EH (cell line): ENCODE measurements at places on chromosomes 3 and 15.
A peak's percentile ranks its signal among the peaks of the same experiment; 100 is the strongest.

DNA sequence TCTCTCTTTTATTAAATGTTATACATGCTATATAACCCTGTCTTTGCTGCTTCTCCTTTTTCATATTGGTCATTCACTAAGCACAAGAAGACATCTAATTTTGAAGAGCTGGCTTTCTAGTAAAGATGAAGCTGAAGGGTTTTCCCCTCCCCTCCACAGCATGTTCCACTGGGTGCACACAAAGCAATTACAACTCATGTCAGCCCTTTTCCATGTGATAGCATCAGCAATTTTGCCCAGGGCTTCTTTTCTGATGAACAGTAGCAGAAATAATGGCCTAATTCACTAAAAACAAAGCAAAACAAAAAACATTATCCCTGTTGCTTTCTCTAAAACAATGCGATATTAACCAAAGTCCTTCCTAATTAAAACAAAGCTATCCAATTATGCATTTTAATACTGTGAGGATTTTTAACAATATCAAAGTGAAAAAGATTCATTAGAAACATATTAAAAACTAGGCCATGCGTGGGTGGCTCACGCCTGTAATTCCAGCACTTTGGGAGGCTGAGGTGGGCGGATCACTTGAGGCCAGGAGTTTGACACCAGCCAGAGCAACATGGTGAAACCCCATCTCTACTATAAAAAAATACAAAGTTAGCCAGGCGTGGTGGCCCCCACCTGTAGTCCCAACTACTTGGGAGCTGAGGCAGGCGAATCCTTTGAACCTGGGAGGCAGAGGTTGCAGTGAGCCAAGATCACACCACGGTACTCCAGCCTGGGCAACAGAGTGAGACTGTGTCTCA, 12.2 kb upstream of the PIK3R4 start:
- DNase-seq: no peak

- no peak for DNase-seq
Observed at GRCh38 chr3:105730801-105731354, 137.9 kb downstream of the CBLB start.

DNA sequence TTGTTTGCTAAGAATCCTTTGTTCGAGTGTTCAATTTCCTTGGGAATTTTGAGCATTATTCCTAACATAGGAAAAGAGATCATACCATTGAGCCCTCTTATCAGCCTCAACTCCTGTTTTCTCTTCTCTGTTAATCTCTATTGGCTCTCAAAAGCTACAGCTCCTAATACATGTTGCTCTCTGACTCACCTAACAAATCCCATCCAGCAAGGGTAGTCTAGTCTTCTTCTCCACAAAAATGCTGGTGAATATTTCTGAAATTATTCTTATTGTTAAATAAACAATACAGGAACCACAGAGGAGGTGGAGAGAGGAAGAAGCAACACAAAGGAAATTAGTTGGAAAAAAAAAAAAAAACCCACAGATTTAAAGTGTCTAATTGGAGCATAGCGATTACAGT, 325.8 kb upstream of the NAALADL2 start:
- DNase-seq: peak; percentile 85

- no peak for DNase-seq
Observed at GRCh38 chr15:59155431-59155830, 50.5 kb downstream of the CCNB2 start.

DNA sequence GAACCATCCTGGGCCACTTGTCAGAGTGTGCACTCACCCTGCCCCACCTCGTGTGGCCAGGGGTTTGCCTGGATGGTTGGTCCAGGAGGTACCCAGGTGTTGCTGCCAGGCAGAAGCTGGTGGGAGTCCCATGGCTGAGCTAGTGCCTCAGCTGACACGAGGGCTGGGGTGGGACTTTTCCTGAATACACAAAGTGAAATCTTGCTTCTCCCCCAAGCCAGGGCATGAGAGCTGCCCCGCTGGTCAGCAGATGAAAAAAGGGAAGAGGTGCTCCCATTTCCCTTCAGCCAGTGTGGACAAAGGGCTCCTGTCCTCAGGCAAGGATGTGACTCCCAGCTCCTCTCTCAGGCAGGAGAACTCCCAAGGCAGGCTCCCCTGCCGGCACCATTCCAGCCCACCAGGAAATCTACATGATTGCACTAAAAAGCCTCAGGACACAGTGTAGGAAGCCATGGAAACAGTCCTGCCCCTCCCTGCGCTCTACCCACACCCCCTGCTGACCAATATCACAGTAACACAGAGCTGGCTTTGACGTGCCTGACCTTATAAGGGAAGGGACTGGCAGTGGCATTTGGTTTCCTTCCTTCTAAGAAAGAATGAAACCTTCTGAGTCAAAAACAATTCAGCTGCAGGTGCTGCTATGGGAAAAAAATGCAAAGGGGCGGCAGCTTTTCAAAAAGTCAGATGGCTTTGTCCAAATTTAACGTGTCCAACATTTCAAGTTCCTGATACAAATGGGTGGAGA, 33.9 kb downstream of the MYO5C start:
- DNase-seq: peak; percentile 93

- DNase-seq: no peak
Observed at GRCh38 chr15:52290800-52291199, 4.8 kb downstream of the MYO5C start.

GRCh38 chr3:52062505-52062904, 6.1 kb upstream of the DUSP7 start:
- peak; percentile 92 for DNase-seq

GRCh38 chr3:170726976-170727661, 141.2 kb upstream of the SLC7A14 start:
- peak; percentile 91 for DNase-seq

DNA sequence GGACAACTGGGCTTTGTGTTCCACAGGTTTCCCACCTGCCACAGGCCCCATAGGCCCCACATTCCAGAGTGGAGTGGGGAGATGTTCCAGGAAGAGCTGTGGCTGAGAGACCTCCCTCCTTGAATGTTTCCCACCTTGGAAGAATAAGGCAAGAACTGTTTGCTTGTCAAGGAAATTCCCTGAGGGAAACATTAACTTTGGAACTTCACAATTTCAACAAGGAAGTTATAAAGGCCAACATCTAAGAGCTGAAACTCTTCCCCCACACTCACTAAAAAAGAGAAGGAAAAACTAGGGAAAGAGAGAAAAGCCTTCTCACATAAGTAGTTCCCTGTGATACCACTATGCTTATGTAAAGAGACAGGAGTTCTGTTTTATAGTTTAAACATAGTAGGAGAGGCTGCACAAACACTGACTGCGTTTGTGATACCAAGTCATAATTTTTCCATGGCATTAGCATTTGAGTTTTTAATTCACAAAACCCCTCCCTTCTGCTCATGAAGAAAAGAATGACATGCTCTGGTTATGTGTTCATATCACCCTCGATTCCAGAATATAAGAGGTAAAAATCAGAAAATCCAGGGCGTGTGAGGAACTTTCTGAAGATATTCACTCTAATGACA, 39.8 kb upstream of the SPRED1 start:
- DNase-seq: no peak

DNA sequence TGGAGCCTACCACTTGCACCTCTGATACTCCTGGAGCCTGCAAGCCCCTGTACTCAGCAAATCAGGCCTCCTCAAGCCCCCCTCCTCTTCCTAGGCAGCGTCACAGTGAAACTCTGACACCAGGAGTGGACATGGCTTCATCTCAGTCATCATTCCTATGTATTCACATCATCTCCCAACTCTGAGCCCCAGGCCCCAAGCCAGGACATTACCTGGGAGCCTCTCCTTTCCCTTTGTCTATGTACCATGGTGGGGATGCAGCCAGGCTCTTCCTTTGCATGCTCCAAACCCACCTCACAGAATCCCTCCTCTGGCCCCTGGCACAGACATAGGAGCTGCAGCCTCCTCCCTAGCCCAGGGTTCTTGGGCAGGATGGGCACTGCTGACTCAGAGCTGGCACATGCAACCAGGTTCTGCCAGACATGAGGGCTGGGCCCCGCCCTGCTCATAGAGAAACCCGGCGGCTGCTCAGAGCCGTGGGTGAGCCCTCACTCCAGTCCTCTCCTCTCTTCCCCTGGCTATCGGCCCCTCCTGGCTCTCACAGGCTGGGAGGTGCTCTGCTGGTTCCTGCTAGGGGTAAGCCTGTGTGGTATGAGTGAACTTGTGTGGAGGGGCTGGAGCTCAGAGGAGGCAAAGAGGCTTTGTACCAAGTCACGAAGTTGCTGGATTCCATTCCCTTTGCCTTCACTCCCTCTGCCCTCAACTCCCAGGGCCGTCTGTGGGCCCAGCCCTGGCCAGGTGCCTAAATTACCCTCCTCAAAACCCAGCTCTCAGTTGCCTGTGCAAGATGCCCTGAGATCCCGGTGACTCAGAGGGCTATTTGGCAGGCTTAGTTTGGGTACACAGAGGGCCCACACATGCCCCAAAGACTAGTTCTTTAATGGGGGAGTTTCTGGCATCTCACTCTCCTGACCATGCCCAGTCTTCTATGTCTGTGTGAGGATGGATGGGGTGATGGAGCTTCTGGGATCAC, 1.9 kb upstream of the PLCD1 start:
- peak; percentile 51 for DNase-seq

DNA sequence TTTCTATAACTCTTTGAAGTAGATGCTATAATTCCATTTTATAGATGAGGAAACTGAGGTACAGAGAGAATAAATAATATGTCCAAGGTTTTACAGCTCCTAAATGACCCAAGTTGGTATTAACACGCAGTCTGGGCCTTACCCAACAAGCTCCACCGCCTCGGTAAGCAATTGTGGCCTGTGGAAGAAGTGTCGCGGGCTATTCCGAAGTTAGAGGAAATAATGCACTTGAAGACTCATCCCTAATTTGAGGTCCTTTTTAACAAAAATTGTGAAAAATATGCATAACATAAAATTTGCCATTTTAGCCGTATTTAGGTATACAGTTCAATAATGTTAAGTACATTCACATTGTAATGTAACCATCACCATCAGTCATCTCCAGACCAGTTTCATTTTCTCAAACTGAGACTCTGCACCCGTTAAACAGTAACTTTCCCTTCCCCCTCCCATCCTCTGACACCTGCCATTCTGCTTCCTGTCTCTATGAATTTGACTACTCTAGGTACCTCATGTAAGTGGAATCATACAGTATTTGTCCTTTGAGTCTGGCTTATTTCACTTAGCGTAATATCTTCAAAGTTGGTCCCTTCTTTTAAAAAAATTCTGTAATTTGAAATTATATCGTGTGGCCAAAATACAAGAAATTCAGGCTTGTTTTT, 18.2 kb downstream of the IDH3A start:
- no peak for DNase-seq

GRCh38 chr3:132654721-132655120, 4.9 kb downstream of the ACAD11 start:
- no peak for DNase-seq

GRCh38 chr15:40754883-40755811, at the start of gene RMDN3:
TSS of gene RMDN3 (minus strand) at chr15:40755254. CDS start at chr15:40754783, 471 bp downstream.
- peak; percentile 91 for DNase-seq

GRCh38 chr3:194804796-194805195, 119.1 kb downstream of the FAM43A start:
- no peak for DNase-seq

DNA sequence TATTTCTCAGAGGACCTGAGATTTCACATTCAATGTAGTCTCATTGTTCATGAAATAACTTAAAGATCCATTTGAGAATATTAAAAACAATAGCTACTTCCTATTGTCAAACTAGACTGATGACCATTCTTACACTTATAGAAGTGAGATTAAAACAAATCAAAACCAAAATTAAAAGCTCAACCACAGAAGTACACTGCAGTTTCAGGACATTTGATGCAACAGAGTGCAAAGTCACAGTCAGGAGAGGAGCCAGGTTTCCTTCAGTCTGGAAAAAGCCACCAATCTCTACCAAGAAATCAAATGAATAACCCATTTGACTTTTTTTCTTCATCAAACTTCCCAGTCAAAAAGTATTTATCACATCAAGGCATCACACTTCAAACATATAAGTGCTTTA, 5.5 kb downstream of the CCPG1 start:
- DNase-seq: peak; percentile 4

- DNase-seq: no peak
Observed at GRCh38 chr3:53688989-53689388, 157.2 kb downstream of the CHDH start.

DNA sequence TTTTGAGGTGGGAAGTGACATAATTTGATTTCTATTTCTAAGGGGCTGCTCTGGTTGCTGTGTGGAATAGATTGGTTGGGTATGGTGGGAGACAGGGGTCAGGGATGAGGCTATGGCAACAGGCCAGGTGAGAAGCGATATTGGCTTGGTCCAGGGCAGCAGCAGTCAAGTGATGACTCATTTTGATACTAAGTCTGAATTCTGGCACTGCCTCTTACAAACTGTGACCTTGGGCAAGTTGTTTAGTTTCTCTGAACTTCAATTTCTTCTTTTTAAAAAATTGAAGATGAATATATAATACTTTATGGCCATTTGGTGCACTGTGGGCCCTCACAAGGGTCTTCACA, 40.4 kb upstream of the CLSTN2 start:
- DNase-seq: no peak

DNA sequence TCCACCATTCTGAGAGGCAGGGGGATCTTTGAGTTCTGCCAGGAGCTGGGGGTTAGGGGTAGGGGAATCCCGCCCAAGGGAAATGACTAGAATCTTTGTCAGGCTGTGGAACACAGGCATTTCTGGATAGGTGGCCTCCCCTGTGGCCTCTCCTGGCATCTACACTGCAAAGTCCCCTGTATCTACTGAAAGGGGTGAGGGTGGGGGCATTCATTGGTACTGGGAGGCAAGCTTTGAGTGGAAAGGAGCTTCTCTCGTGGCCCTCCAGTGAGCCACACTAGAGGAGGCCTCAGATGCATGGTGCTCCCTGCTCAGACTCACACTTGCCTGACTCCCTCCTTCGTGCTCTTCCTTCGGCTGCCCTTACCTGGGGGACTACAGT, 59.9 kb downstream of the CCNL1 start:
- no peak for DNase-seq

GRCh38 chr15:76274821-76275220, 36.4 kb downstream of the ETFA start:
- DNase-seq: no peak

GRCh38 chr3:196207833-196208607, 3.2 kb downstream of the ZDHHC19 start:
- DNase-seq: peak; percentile 57

GRCh38 chr3:146540236-146540635, 4.2 kb downstream of the PLSCR1 start:
- DNase-seq: no peak

DNA sequence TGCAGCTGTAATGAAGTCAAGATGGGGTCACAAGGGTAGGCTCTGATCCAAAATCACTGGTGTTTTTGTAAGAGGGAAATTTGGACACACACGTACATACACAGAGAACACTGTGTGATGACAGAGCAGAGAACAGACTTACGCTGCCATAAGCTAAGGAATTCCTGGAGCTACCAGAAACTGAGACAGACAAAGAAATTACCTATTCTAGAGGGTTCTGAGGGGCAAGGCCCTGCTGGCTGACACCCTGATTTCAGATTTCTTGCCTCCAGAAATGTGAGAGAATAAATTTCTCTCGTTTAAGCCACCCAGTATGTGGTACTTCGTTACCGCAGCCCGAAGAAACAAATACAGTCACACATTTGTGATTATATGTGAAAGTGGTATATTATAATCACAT, 24.8 kb downstream of the CBLB start:
- DNase-seq: no peak

DNA sequence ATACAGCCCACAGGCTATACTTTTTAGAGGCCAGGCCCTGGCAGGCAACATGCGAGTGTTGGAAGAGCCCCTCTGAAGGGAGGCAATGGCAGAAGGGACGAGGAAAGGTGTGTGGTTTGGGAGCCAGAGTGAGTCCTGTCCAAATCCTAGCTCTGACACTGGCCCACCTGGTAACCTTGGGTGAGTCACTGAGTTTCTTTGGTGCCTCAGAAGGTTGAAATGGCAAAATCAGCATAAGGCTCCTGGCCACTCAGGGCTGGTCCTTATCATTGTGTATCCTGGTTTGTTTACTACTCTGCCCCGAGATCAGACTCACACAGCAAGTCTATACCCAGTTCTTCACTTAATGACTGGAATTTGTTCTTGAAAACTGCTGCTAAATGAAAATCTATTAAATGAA, 71.4 kb upstream of the TLE3 start:
- no peak for DNase-seq
